ENCODE measurements at places on chromosomes 1 and 21.

DNA sequence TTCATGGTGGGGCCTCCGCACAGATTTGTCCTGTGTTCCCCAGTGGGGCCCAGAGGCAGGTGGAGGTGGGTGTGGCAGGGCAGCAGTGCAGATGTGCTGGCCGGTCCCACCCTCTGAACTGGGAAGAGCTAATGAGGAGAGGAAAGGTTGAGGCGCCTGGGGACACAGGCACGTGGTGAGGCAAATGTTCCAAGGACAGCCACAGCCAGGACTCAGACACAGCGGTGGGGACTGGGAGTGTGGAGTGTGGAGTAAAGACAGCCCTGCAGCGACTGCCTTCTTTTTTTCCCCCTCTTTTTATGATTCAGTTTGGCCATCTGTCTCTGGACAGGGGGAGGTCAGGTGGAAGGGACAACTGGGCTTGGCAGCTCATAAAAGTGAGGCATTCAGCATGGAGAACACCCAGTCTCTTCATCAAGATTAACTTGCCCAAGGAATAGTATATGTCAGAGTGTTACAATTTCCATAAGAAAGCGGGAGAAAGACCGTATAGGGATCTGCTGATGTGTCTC is 104.2 kb upstream of the GCLM start:
- no peak for DNase-seq

DNA sequence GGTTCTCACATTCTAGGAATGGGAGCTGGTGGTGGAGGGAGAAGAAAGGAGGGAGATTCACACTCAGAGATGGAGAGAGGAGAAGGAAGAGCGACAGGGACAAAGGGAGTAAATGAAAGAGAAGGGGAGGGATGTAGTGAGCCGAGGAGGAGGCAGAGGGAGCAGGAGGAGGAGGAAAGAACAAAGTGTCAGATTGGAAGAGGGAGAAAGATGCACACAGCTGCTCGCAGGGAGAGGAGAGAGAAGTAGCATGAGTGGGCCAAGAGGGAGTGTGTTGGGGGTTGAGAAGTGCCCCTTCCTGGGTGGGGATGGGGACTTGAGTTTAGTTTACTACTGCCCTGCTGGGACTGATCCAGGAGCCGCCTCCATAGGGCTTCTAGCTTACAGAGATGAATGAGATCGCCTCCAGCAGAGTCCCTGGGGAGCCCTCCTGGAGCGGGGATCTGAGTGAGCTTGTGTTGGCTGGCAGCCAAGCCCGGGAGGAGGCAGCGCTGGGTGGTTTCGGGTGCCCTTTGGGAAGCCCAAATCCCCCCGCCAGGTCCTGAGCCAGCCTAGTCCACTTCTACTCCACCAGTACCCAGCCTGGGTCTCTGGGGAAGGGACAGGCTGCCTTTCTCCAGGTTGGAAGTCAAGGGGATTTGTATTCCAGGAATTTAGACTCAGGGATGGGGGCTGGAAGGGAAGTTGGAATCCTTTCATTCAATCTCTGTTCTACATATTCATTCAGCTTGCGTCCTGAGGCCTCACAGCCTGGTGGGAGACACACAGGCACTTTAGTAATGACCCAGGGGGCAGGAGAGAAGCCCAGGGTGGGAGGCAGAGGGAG is 20.9 kb downstream of the PTPRU start:
- DNase-seq: no peak

- DNase-seq: no peak
Observed at GRCh38 chr1:98468111-98468717, 193.3 kb upstream of the SNX7 start.

- no peak for DNase-seq
Observed at GRCh38 chr21:26107429-26107828, 63.1 kb downstream of the APP start.

GRCh38 chr1:172411791-172412338 is 8.6 kb upstream of the C1orf105 start:
- DNase-seq: no peak

GRCh38 chr1:232764458-232765251 is 40.6 kb upstream of the MAP10 start:
- DNase-seq: no peak

DNA sequence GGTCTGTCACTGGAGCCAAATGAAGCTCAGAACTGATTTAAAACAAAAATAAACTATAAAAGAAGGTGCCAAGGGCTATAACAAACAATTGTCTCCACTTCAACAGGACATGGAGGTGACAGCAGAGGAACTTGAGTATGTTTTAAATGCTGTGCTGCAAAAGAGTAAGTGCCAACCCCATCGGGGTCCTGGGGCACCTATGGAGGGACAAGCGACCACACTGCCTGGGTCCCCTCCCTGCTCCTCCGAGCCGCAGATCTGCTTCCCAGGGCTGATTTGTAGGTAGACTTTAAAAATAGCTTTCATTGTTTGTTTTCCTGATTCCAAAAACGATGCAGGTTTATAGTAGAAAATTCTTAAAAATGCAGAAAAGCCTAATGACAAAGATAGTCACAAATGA is 42.8 kb downstream of the CAPN9 start:
- no peak for DNase-seq

DNA sequence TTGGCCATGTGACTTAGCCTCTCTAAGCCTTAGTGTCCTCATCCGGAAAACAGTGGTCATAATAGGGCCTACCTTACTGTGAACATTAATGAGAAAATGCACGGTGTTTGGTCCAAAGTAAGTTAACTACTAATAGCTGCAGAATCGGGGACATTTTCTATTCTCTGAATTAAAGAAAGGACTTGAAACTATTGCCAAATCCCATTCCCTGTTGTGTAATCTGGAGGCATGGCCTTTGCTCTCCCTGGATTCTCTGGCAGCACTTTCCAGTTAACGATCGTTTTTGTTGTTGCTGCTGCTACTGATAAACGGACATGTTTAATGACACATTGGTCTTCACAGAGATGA is 30.5 kb downstream of the FMO4 start:
- no peak for DNase-seq

DNA sequence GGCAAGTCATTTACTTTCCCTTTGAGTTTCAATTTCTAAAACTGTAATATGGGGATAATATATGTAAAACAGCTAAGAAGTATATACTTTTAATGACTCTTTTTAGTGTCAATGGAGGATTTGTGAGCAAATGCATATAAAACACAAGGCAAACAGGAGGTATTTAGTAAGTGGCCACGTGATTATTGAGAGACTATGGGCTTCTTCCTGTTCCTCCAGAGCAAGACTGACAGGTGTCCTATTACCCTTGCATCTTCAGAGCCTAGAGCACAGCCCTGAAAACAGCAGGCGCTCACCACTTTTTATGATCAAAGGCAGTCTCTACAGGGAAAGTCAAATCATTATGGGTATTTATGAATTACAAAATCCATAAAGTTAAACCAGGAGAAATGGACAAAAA is 941 bp upstream of the ROR1 start:
- DNase-seq: no peak

- no peak for DNase-seq
Observed at GRCh38 chr1:184069675-184070074, 18.1 kb downstream of the TSEN15 start.

All from tibial artery (tissue), 4 donors.